NCI-H2029 treated with DMSO at 0.1 percent for 48 hours (cell line): ENCODE measurements at places on chromosomes 5 and 9.

GRCh38 chr5:40402007-40402364 lies 277.7 kb upstream of the PTGER4 start:
- DNase-seq: no peak

- DNase-seq: peak; percentile 84
Observed at GRCh38 chr9:113992276-113992951, 85.7 kb downstream of the AMBP start.

GRCh38 chr5:120614531-120615180 lies 150.6 kb downstream of the PRR16 start:
- DNase-seq: no peak

GRCh38 chr9:117437283-117437682 lies 22.4 kb upstream of the ASTN2 start:
- no peak for DNase-seq

- DNase-seq: no peak
Observed at GRCh38 chr9:82680179-82680935, 382.6 kb downstream of the RASEF start.

GRCh38 chr9:16885931-16886330 lies 15.5 kb upstream of the BNC2 start:
- DNase-seq: no peak

GRCh38 chr5:33258553-33258952 lies 182.2 kb upstream of the TARS1 start:
- no peak for DNase-seq
